NCI-H345 (cell line): ENCODE measurements at places on chromosomes 2 and 18.

DNA sequence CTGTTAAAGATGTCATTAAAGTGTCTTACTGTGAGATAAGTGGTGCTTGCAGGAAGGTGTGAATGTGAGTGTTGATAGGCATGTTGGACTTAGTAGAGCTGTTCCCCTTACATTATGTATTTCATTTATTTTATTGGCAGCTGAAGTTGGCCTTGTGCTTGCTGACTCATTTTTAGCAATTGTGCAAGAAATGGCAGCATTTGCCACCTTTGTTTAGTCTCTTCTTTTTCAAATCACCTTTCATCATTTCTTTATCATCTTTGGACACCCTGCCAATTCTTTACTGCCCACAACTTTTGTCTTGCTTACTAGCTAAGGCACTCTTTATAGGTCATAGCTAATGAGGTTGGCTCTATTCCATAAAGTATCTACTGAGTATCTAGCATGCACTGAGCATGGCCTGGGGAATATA lies 130.3 kb upstream of the LYPD6 start:
- no peak for DNase-seq

DNA sequence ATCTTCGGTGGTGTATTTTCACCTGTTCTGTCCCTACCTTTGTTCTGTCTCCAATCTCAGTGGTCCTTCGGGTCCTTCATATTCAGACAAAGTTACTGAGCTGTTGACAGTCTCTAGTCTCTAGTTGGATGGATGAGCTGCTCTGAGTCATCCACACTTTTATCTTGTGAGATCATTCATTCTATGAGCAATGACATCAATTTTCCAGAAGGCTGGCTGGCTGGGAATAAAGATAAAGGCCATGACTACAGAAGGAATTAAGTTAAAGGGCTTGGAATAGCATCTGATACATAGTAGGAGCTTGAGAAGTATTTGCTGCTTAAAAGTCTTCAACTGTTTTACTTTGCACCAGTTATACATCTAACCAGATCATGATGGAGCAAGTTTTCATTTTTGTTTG lies 43.1 kb upstream of the SLC39A10 start:
- DNase-seq = no peak

- DNase-seq = no peak
Observed at GRCh38 chr18:24818441-24818840, 358.0 kb downstream of the HRH4 start.

GRCh38 chr18:42583283-42583731 lies 532.2 kb downstream of the RIT2 start:
- DNase-seq = no peak

GRCh38 chr2:2389215-2389614 lies 58.1 kb upstream of the MYT1L start:
- no peak for DNase-seq

DNA sequence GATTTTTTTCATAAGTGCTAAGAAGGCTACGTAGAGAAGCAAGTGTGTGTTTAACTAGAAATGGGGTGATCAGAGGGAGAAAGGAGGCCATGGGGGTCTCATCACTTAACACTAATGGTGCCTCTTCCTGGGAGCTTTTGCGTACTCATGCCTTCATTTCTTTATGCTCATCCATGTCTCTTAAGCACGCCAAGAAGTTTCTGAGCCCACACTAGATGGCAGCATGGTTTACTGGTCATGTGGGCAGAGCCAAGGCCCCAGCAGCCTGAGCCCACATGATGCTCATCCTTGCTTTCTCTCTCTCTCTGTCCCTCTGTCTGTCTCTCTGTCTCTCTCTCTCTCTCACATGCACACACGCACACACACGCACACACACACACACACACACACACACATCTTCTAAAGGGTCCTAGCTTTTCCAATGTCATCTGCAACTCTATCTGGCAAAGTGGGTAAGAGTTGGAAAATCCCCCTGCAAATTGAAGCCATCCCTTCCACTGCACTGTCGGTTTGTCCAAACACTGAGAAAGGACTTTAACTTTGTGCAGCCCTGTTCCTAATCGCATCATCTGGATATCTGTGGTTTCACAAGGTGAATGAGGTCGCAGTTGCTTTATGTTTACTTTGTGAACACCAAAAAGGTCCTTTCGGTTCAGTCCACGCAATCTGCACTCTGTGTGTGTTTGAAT lies 137.1 kb upstream of the CCDC68 start:
- no peak for DNase-seq

GRCh38 chr2:43230951-43231827 lies 4.8 kb upstream of the ZFP36L2 start:
- no peak for DNase-seq
